ENCODE measurements at places on chromosomes 12 and 14. TPM values are rescaled to one million over a fixed set of nuclear protein-coding genes. Genes with fewer than 3 reads are reported as not detected.

ENO2 gene
- total RNA-seq: 146 TPM

VSX2 gene
- total RNA-seq: not detected

TBX3 gene
- not detected for total RNA-seq

COCH gene
- total RNA-seq: 0.70 TPM

AHSA1 gene
- 142 TPM for total RNA-seq

KRT82 gene
- total RNA-seq: not detected

CLEC14A gene
- total RNA-seq: not detected

GSC gene
- total RNA-seq: not detected

C2CD5 gene
- total RNA-seq: 57.9 TPM

LRP1-AS gene
- total RNA-seq: not detected

ADAM20 gene
- total RNA-seq: 0.33 TPM

PTPRQ gene
- total RNA-seq: not detected

FAM181A gene
- not detected for total RNA-seq

ZFYVE21 gene
- total RNA-seq: 18.9 TPM

EIF5 gene
- total RNA-seq: 196 TPM

PXMP2 gene
- total RNA-seq: 33.2 TPM

SMCO2 gene
- 0.18 TPM for total RNA-seq

PTCSC3 gene
- total RNA-seq: not detected

G2E3 gene
- 32.3 TPM for total RNA-seq

OR6C2 gene
- not detected for total RNA-seq

PIANP gene
- total RNA-seq: not detected

CBLN3 gene
- 6.6 TPM for total RNA-seq

All from activated naive CD4-positive, alpha-beta T cell treated with anti-CD3 and anti-CD28 coated beads, Interleukin-2, amount 10 ng/mL, durations not matched to agents 5 hours and 36 hours (primary cell).